ENCODE measurements at places on chromosomes 6 and 20.
A peak's percentile ranks its signal among the peaks of the same experiment; 100 is the strongest.

GRCh38 chr6:28443112-28443773 lies at the start of gene ZSCAN23:
TSS of gene ZSCAN23 (minus strand) at chr6:28443491. CDS start at chr6:28436266, 7,225 bp downstream.
- H3K27ac ChIP-seq = no peak within 1 kb of the TSS
- DNase-seq = peak; percentile 86
- no peaks in the 10 kb centered on the region for H3K4me1 ChIP-seq
- peak within 1 kb of the TSS; percentile 51 for H3K4me3 ChIP-seq

GRCh38 chr6:111748231-111748647 lies 125.0 kb downstream of the FYN start:
- H3K36me3 ChIP-seq = no peaks in the 10 kb centered on the region
- peaks cover 97% of the 10 kb centered on the region for H3K4me1 ChIP-seq
- H3K27ac ChIP-seq = peak overlapping the region; percentile 85
- H3K4me3 ChIP-seq = peak overlapping the region; percentile 3
- DNase-seq = no peak

DNA sequence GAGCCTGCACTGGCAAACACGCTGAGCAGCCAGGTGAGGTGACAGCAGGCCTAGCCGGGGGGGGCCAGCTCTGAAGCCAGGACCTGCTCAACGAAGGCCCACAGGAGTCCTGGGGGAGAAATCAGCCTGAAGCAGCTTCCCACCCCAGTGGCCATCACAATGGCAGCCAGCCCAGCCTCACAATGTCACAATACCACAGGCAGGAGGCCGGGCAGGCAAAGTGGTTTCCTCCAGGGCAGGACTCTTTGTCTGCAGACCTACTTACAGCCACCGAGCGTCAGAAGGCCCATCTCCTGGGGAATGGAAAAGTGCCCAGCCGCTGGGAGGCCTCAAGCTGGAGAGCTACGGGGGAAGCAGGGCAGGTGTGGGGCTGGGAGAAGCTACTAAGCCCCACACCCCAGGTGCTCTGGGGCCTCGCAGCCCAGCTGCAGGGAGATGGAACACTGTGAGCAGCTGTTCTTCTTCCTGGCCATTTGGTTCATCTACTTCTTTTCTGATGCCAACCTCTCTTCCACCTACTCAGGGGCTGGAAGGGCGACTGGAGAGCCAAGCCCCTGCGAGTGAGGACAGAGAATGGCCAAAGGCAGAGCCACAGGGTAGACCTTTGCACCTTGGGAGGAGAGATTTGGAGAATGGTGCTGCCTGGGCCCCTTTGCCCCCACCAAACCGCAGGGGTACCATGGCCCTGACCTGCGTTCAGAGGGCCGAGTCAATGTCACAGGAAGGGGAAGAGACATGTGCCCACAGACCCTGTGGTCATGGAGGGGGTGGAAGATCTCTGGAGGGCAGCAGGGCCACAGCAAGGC lies 22.3 kb upstream of the AVP start:
- H3K4me3 ChIP-seq = no peak overlapping the region
- H3K4me1 ChIP-seq = peaks cover 3% of the 10 kb centered on the region
- peaks cover 3% of the 10 kb centered on the region for H3K36me3 ChIP-seq
- H3K27ac ChIP-seq = peak overlapping the region; percentile 4

- no peak overlapping the region for H3K4me3 ChIP-seq
- DNase-seq = no peak
- H3K27me3 ChIP-seq = no peaks in the 10 kb centered on the region
- no peaks in the 10 kb centered on the region for H3K36me3 ChIP-seq
- H3K4me1 ChIP-seq = no peaks in the 10 kb centered on the region
Observed at GRCh38 chr6:31418251-31418650, 14.9 kb downstream of the MICA start.

DNA sequence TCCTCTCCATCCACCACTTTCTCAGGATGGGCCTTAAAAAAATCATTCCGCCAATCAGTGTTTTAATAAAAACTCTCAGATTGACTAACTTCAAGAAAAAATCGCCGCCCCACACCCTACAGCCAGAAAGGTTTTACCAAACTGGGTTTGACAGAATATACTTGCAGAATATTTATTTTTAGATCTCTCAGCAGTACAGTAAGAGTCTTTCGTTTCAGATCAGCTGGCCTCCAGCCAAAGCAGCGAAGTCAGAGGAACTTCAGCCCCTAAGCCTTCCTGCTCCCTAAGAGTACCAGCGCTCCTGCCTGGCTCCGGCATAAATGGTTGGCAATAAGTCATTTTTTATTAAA lies 24.7 kb downstream of the TBC1D7 start:
- DNase-seq = peak; percentile 88
- H3K36me3 ChIP-seq = peaks cover 84% of the 10 kb centered on the region
- H3K27me3 ChIP-seq = no peaks in the 10 kb centered on the region

DNA sequence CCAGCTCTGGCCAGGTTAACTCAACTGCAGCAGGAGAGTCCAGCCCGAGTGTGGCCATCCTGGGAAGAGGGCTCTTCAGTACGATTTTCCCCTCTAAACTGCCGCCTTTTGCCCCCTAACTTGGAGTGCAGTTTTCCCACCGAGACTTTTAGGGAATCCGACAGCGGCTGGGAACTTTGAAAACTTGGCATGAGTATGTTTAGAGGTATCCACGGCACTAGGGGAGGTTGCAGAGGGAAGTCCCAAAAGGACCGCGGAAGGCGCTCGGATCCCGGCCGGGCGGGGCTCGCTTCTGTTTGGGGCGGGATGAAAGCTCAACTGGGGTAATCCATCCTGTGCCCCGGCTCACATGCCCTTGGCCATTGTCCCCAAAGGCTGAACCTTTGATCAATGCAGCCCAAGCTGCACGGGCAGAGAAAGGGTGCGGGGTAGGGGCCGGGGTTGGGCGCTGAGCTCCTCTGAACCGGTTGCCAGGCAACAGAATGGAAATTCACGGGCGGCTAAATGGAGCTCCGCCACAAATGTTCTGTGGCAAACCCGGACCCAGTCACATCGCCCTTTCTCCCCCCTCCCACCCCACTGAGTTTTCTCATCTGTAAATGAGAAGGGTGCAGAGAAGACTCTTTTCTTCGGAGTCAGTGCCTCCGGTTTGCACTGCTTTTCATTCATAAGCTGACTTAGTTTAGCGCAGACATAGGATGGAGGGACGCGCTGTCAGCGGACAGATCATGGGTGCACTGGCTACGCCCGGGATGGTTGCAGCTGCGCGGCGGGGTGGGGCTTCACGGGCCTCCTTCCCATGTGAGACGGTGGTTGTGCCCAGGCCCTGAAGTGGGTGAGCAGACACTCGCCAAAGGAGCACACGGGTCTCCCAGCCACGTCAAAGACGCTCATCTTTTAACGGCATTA lies 2.3 kb downstream of the BMP6 start:
- peaks cover 58% of the 10 kb centered on the region for H3K27me3 ChIP-seq
- H3K4me3 ChIP-seq = peak overlapping the region; percentile 83
- no peaks in the 10 kb centered on the region for H3K36me3 ChIP-seq
- peaks cover 50% of the 10 kb centered on the region for H3K4me1 ChIP-seq
- peak; percentile 78 for DNase-seq

- no peak for DNase-seq
- peak overlapping the region; percentile 14 for H3K27ac ChIP-seq
- H3K27me3 ChIP-seq = no peaks in the 10 kb centered on the region
- H3K4me1 ChIP-seq = peaks cover 26% of the 10 kb centered on the region
- H3K36me3 ChIP-seq = no peaks in the 10 kb centered on the region
- H3K4me3 ChIP-seq = no peak overlapping the region
Observed at GRCh38 chr6:36615018-36615761, 21.0 kb downstream of the SRSF3 start.

GRCh38 chr6:16852671-16853070 lies 91.4 kb upstream of the ATXN1 start:
- H3K4me3 ChIP-seq = no peak overlapping the region
- no peak overlapping the region for H3K27ac ChIP-seq

- no peak for DNase-seq
- no peak overlapping the region for H3K4me3 ChIP-seq
- no peaks in the 10 kb centered on the region for H3K4me1 ChIP-seq
- no peak overlapping the region for H3K27ac ChIP-seq
- no peaks in the 10 kb centered on the region for H3K27me3 ChIP-seq
- peaks cover 7% of the 10 kb centered on the region for H3K36me3 ChIP-seq
Observed at GRCh38 chr6:26003102-26003694, 40.6 kb downstream of the TRIM38 start.

GRCh38 chr6:99066044-99066443 lies 118.3 kb upstream of the FBXL4 start:
- no peaks in the 10 kb centered on the region for H3K4me1 ChIP-seq
- no peaks in the 10 kb centered on the region for H3K27me3 ChIP-seq
- no peak for DNase-seq
- H3K36me3 ChIP-seq = no peaks in the 10 kb centered on the region

DNA sequence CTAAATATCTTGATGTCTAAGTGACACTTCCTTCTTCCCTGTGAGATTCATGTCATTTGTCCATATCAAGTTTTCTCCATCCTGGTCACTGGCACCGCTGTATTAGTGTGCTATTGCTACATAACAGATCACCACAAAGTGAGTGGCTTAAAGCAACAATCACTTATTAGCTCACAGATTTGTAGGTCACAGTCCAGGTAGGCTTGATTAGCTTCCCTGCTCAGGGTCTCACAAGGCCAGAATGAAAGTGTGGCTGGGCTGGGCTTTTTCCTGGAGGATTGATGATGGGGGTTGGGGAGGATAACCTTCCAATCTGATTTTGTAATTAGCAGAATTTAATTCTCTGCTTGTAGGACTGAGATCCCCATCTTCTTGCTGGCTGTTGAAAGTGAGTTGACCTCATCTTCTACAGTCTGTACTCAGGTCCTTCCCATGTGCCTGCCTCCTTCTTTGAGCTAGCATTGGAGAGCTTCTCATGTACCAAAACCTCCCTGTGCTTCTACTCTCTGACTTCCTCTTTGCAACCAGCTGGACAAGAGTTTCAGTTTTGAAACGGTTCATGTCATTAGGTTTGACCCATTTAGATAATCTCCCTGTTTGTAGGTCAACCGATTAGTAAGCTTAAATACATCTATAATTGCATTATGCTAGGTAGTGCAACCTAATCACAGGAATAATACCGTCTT lies 152.4 kb upstream of the MAN1A1 start:
- H3K4me3 ChIP-seq = no peak overlapping the region
- H3K27ac ChIP-seq = no peak overlapping the region
- no peak for DNase-seq
- H3K36me3 ChIP-seq = no peaks in the 10 kb centered on the region
- no peaks in the 10 kb centered on the region for H3K27me3 ChIP-seq

- no peak for DNase-seq
- peaks cover 5% of the 10 kb centered on the region for H3K4me1 ChIP-seq
- H3K27ac ChIP-seq = no peak overlapping the region
- H3K4me3 ChIP-seq = no peak overlapping the region
Observed at GRCh38 chr20:41222703-41223102, 85.4 kb downstream of the PLCG1 start.

DNA sequence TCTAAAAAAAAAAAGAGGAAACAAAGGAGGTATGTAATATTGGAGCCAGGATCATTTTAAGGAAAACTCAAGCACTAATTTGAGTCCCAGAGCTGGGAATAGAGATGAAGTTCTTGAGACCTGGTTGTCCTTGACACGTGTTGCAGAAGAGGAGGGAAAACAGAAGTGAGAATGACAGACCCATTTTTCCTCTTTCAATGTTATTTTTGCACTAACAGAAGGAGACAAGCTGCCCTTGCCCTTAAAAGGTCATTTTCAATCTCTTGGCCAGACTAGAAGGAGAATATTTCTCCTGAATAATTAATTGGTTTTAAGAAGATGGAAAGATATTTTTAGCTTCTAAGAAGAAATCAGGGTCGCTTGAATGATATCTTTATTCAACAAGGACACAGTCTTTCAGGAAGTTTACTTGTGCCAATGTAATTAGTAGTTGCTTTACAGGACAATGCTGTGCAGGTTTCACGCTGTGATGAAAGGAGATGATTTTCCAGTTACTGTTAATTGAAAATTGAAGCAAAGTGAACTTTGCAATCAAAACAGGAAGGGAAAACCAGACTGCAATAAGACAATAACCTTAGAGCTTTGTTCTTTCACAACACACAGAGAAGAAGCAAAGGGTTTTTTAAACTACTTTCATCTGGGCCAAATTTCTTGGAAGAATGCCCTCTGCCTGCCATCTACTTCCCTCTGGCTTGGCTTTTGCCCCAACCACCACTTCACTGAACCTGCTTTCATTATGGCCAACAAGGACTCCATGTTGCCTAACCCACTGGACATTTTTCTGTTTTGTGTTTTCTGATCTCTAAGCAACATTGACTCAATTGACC lies 107.8 kb upstream of the SHLD1 start:
- peaks cover 64% of the 10 kb centered on the region for H3K4me1 ChIP-seq
- no peak overlapping the region for H3K4me3 ChIP-seq
- DNase-seq = no peak
- H3K27me3 ChIP-seq = no peaks in the 10 kb centered on the region
- peak overlapping the region; percentile 89 for H3K27ac ChIP-seq
- no peaks in the 10 kb centered on the region for H3K36me3 ChIP-seq

GRCh38 chr6:21309807-21310221 lies 283.7 kb upstream of the SOX4 start:
- H3K4me1 ChIP-seq = no peaks in the 10 kb centered on the region
- no peaks in the 10 kb centered on the region for H3K27me3 ChIP-seq
- DNase-seq = no peak
- no peak overlapping the region for H3K4me3 ChIP-seq
- no peaks in the 10 kb centered on the region for H3K36me3 ChIP-seq
- H3K27ac ChIP-seq = no peak overlapping the region

- no peaks in the 10 kb centered on the region for H3K36me3 ChIP-seq
- no peak for DNase-seq
- no peaks in the 10 kb centered on the region for H3K27me3 ChIP-seq
- no peak overlapping the region for H3K27ac ChIP-seq
Observed at GRCh38 chr6:116330511-116330910, 40.2 kb upstream of the DSE start.

GRCh38 chr20:21808863-21809664 lies 103.6 kb downstream of the PAX1 start:
- H3K4me3 ChIP-seq = no peak overlapping the region
- DNase-seq = peak; percentile 83
- peaks cover 23% of the 10 kb centered on the region for H3K27me3 ChIP-seq
- H3K4me1 ChIP-seq = no peaks in the 10 kb centered on the region
- no peaks in the 10 kb centered on the region for H3K36me3 ChIP-seq

- no peak for DNase-seq
- no peak overlapping the region for H3K4me3 ChIP-seq
- H3K4me1 ChIP-seq = no peaks in the 10 kb centered on the region
- no peaks in the 10 kb centered on the region for H3K36me3 ChIP-seq
- no peak overlapping the region for H3K27ac ChIP-seq
Observed at GRCh38 chr6:88294702-88295101, 128.6 kb upstream of the CNR1 start.

DNA sequence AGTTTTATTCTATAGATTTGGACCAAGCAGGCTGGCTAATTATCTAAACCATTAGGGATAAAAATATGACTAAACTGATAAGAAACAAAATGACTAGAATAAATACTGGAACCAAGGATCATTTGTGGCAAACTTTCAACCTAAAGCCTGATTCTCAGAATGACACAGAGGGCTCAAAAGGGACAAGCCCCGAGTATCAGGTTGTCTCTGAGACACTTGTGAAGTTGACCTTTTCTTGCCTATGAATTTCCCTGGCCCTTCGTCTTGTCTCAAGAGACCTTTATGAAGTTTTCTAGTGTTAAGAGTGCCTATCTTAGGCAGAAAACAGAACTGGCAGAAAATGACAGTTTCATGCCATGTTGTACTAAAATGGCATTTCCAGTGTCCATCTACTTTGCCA lies 68.3 kb downstream of the IMPG1 start:
- H3K36me3 ChIP-seq = no peaks in the 10 kb centered on the region
- DNase-seq = no peak
- no peak overlapping the region for H3K27ac ChIP-seq
- no peaks in the 10 kb centered on the region for H3K4me1 ChIP-seq
- no peaks in the 10 kb centered on the region for H3K27me3 ChIP-seq
- no peak overlapping the region for H3K4me3 ChIP-seq

GRCh38 chr20:32628960-32629530 lies 43.9 kb upstream of the NOL4L start:
- H3K36me3 ChIP-seq = no peaks in the 10 kb centered on the region
- peaks cover 19% of the 10 kb centered on the region for H3K27me3 ChIP-seq
- H3K4me3 ChIP-seq = no peak overlapping the region
- DNase-seq = no peak
- peaks cover 25% of the 10 kb centered on the region for H3K4me1 ChIP-seq
